ENCODE measurements at places on chromosomes 12 and 14.
A peak's percentile ranks its signal among the peaks of the same experiment; 100 is the strongest.

- no peak for DNase-seq
These were observed 97.3 kb downstream of the EXOC5 start for GRCh38 chr14:57171363-57171762.

GRCh38 chr12:56900583-56900982 lies 33.6 kb downstream of the SDR9C7 start:
- no peak for DNase-seq

DNA sequence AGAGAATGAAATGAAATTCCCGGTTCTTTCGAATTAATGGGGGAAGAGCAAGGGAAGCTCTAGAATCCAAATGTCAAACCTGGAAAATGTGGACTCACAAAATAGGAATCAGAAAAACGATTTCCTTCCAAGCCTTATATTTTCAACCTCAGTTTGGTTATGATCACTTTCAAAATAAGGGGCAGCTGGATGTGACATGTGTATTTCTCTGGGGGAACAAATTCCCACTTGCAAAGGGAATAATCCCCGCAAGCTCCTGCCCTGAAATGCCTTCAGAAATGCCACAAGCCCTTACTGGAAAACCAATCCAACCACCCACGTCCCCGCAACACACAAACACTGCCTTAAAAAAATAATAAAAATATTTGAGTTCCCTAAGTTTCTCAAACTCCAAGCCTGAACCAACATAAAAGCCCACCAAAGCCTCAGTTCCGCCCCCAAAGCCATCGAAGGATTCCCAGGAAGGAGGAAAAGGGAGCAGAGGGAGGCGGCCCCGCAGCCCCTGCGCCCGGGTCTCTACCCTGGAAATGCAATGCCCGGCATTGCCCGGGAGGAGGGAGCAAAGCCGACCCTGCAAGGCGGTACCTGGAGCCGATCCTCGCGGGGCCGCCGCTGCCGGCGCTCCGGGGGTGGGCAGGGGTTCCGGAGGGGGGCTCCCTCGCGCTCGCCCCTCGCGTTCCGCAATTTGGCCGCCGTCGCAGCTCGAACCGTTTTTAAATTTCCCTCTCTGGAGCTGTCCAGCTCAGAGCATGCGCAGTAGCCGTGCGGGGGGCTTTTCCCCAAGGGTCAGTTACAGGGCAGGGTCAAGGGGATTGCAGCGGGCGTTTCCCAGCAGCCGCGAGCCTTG lies at the start of gene FOXN4:
TSS of gene FOXN4 (minus strand) at position 751 of the 847 bp plus-strand sequence. CDS start 963 bp downstream, outside the sequence.
- peak; percentile 21 for DNase-seq

DNA sequence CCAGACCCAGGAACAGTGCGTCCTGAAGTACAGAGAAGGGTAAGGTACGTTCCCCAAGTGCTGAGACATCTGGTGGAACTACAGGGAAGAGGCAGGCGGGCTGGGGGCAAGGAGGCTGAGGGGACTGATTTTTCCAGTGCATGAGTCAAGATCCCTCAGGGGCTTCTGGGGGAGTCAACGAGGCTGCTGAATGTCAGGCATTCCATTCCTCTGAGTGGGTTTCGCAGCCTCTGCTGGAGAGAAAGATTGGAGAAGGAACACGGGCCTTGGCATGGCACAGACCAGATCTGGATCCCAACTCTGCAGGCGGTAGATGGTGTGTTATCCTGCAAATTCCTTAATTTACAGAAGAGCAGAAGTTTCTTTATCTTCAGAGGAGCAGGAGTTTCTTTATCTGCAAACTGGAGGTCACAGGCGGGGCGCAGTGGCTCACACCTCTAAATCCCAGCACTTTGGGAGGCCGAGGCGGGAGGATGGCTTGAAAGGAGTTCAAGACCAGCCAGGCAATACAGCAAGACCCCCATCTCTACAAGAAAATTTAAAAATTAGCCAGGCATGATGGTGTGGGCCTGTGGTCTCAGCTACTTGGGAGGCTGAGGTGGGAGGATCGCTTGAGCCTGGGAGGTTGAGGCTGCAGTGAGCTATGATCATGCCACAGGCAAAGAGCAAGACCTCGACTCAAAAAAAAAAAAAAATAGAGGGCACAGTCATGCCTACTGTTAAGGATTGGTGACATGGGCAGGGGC lies 132.6 kb upstream of the MAP1LC3B2 start:
- no peak for DNase-seq

- DNase-seq: no peak
These were observed 11.0 kb downstream of the PLEKHG3 start for GRCh38 chr14:64715146-64715627.

GRCh38 chr14:82889701-82890100 lies 1356.0 kb upstream of the SEL1L start:
- no peak for DNase-seq

DNA sequence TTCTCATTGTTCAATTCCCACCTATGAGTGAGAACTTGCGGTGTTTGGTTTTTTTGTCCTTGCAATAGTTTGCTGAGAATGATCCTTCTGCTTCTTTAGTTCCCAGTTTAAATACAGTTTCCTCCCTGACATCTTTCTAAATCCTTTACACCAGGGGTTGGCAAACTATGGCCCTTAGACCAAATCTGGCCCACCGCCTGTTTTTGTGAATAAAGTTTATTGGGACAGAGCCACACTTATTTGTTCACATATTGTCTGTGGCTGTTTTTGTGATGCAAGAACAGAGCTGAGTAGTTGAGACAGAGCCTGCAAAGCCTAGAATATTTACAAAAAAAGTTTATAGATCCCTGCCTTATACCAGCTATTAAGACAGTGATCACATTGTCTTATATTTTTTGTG lies 53.7 kb downstream of the SERPINA10 start:
- no peak for DNase-seq

DNA sequence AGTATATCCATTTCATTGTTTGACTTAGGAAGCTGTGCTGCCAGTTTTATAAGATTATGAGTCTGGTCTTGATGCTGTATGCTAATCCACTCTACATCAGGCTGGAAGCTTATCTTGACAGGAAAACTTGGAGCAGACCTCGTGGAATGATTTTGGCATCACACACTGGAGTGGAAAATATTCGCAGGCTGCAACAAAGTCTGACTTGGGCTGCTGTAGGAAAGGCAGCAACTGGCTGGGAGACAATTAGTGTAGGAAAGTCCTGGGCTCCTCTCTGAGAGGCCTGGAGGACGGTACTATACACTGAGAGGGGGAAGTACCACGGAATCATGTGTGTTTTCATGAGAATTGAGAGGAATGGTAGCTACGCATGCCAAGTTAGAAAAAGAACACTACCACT lies 383.7 kb downstream of the ETNK1 start:
- DNase-seq: no peak

DNA sequence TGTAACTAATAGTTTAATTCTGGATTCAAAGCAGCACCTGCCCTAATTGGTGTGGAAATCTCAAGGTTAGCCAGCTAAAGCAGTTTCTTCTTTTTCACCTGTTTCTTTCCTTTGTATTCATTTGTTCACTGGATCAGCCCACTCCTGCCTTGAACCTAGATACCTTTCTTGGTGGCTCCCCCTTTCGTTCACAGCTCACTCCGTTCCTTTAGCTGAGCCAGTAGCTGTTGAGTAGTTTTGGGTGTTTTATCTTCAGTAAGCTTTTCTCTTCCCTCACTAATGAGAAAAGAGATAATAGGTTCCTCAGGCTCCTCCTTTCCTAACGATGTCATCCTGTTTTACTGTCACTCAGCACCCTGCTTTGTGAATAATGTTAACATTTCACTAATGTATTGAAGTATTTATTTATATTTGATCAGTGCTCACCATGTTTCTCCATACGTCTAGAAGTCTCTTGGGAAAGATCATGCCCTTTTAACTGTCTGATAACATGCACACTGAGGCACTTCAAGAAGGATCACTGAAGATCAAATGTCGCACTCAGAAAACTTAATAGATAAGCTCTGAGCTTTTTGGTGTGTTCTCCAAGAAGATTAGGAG lies 121.1 kb downstream of the TGFB3 start:
- no peak for DNase-seq

DNA sequence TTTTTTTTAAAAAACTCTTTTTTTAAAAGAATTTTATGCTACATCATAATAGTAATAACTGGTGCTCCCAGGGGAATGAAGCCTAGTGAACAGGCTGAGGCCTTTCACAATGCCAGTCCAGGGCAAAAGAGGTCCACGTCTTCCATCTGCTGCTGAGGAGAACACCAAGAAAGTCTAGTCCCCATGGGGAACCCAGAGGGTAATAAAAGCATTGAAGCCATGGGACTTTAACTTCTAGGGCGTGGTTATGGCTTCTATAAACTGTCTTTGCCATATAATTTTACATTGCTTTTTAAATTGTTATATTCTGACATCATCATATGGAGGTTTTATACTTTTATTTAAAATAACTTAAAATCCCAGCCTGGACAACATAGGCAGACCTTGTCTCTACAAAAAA lies 64.3 kb downstream of the SLC16A7 start:
- DNase-seq: no peak

DNA sequence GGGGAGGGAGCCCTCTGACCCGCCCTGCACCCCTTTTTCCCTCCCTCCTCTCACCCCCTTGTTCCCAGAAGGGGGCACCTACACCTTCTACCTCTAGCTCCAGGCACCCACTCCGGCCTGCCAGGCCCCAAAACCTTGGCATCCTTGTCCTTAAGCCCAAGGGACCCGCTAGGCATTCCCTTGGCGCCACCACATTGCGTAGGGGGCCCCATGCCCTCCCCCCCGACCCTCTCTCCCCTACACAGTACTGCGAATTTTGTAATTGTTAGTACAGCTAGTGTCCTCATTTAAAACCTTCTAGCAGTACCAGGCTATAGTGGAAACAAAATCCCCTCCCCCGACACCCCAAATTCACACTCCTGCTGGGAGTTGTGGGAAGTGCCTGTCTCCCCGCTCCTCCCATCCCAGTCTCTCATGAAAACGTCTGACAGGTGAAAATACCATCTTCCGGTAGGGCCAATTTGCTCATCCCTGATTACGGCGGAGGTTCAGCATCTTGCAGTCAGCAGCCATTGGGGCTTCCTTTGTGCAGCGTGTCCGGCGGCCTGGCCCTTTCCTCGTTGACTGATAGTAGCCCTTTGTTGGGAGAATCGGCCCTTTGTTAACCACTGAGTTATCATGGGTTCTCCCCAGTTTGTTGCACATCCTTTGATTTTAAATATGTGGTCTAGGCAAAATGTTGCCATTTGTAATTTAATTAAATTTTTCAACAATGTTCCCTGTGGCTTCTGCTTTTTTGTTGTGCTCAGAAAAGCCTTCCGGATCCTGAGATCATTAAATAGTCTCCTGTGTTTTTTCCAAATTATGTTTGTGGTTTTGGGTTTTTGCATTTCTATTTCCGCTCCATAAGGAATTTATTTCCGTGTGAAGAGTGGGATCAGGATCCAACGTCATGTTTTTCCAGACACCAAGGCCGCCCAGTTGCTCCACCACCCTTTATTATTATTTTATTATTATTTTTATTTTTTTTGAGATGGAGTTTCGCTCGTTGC lies 7.9 kb upstream of the CEP170B start:
- DNase-seq: no peak

DNA sequence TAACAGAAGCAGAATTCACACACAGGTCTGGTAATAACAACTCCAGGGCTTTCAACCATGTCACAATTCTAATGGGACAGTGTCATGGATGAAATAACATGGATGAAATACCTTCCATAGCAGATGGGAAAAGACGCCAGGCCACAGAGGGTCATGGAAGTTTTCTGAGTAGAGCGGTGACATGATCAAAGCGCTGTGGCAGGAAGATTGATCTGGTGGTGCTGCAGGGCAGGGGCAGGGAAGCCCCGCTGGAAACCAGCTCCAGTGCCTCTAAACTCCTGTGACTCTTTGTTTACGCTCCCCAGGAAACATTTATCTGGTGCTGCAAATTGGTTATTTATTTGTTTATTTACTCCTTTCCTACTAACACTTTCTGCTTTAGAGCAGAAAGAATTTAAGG lies 108.3 kb upstream of the HMGA2 start:
- DNase-seq: no peak

- DNase-seq: no peak
These were observed 77.2 kb downstream of the FERMT2 start for GRCh38 chr14:52873694-52874093.

GRCh38 chr12:46585854-46586621 lies 213.5 kb upstream of the SLC38A2 start:
- DNase-seq: no peak

GRCh38 chr12:66638666-66639065 lies 40.2 kb downstream of the GRIP1 start:
- DNase-seq: no peak

- DNase-seq: no peak
These were observed 336.2 kb downstream of the DPF3 start for GRCh38 chr14:72557671-72558070.

- DNase-seq: peak; percentile 50
These were observed 59.8 kb upstream of the C12orf71 start for GRCh38 chr12:27142101-27142721.

GRCh38 chr14:68203871-68204270 lies 384.3 kb downstream of the RAD51B start:
- DNase-seq: no peak

DNA sequence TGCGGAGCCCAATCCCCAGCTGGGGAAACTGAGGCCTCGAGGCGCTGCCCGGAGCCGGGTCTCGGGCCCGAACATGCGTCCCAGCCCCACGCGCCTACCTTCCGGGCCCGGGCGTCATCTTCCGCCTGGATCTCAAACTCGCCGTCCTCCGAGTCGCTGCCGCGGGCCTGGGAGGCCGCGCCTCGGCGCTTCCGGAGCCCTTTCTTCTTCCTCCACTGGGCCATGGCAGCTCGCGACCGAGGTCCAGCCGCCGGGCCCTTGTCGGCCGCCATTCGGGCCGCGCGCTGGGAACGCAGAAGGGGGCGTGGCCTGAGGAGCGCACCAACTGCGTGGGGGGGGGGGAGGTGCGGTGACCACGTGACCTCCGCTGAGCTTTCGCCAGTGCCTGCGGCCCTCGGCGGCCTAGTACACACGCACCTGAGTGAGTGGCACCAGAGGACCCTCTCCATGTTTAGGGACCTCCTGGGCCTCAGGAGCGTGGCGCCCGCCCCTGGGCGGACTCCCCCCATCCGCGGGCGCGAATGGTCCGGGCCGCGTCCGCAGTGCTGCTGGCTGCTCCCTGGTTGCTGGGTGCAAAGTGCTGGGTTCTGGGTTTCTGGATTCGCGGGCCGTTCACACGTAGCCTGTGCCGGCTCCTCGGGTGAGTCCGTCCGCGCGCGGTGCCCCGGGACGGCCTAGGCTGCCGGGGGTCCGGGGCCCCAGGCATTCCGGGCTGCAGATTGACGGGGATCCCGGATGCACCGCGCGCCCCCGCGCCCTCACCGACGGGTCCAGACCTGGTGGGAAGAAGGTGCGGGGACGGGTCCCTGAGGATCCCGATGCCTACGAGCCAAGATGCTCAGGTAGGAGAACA lies at the start of the genes DDX54 and RITA1:
TSS of gene DDX54 (minus strand) at position 299 of the 853 bp plus-strand sequence. CDS start at position 272, 27 bp downstream.
TSS of gene RITA1 (plus strand) at position 542 of the 853 bp plus-strand sequence. CDS start 1,026 bp downstream, outside the sequence.
- DNase-seq: peak; percentile 83

GRCh38 chr12:6057700-6058099 lies 66.8 kb downstream of the VWF start:
- no peak for DNase-seq
